ENCODE measurements at places on chromosomes 4 and X.

GRCh38 chr4:2079926-2080325, 20.8 kb downstream of the NAT8L start:
- DNase-seq: no peak

- no peak for DNase-seq
Measured at GRCh38 chr4:25863831-25864418, 1.1 kb upstream of the SEL1L3 start.

DNA sequence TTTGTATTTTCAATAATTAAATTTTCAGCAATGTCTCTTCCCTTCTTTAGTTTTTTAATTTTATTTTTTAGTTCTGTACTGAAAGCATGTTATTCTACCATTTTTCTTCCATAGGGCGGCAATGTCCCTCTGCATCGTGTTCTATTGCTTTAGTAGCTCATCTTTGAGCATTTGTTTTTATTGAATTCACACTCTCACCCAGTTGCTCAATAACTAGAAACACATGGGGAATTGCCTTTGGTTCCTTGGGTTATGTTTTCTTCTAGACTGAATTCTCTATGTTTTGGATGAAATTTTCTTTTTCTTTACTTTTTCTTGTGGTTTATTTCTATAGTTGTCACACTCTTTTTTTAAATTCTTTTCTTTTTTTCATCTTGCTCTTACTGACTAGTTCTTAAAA, 233.8 kb upstream of the LDB2 start:
- DNase-seq: no peak

- DNase-seq: peak; percentile 97
Measured at GRCh38 chr4:16686195-16686594, 212.2 kb downstream of the LDB2 start.

DNA sequence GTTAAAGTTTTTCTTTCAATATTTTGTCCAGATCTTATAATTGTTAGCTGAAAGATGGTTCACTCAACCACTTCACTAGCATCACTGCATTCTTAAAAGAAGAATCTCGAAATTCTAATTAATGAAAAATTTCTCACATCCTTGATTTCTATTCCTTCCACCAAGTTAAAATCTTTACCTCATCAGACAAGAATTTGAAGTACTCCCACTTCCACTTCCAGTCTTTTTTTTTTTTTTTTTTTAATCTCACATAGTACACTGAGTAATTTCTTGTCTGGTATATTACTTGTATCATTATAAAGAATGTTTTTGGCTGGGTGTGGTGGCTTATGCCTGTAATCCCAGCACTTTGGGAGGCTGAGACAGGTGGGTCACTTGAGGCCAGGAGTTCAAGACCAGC, 73.2 kb downstream of the FBXW7 start:
- no peak for DNase-seq

- DNase-seq: no peak
Measured at GRCh38 chr4:78543424-78544125, 8.0 kb upstream of the ANXA3 start.

GRCh38 chr4:48329976-48330375, 11.4 kb upstream of the SLAIN2 start:
- peak; percentile 73 for DNase-seq

DNA sequence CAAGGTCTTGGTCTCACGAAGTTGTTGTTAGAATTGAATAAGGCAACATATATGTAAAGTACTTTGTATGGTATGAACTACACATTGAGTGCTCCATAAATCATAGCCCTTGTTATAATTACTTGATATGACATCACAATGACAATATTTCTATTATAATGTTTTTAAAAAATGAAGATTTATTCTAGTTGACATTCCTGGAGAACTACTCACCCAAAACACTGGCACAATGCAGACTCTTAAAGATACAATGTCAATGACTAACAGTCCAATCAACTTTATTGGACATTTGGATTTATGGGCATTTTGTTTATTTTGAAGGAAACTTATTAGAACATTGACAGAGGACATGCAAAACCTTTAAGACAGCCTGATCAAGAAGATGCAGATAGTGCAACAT, 55.3 kb downstream of the ASB9 start:
- no peak for DNase-seq

- no peak for DNase-seq
Measured at GRCh38 chrX:118520216-118521206, 24.9 kb downstream of the DOCK11 start.

GRCh38 chrX:81537723-81538122, 335.8 kb downstream of the SH3BGRL start:
- no peak for DNase-seq

DNA sequence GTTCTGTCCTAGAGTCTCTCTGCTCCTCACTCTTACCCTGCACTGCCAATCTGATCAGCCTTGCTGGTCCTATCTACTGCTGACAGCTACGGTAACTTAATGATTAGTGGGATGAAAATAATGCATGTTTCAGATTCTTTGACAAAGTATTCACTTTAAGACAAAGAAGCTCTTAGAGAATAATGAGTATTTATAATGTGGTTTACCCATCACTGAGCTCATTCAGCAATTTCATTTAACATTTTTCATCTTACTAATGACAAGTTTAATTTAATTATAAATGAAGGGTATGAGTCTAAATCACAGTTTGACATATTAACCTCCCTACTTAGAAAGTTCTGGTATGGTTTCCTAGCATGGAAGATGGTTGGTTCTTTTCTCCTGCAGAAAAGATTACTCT, 428.2 kb downstream of the ADGRL3 start:
- DNase-seq: no peak

GRCh38 chr4:124743711-124744110, 31.2 kb upstream of the ANKRD50 start:
- DNase-seq: no peak

DNA sequence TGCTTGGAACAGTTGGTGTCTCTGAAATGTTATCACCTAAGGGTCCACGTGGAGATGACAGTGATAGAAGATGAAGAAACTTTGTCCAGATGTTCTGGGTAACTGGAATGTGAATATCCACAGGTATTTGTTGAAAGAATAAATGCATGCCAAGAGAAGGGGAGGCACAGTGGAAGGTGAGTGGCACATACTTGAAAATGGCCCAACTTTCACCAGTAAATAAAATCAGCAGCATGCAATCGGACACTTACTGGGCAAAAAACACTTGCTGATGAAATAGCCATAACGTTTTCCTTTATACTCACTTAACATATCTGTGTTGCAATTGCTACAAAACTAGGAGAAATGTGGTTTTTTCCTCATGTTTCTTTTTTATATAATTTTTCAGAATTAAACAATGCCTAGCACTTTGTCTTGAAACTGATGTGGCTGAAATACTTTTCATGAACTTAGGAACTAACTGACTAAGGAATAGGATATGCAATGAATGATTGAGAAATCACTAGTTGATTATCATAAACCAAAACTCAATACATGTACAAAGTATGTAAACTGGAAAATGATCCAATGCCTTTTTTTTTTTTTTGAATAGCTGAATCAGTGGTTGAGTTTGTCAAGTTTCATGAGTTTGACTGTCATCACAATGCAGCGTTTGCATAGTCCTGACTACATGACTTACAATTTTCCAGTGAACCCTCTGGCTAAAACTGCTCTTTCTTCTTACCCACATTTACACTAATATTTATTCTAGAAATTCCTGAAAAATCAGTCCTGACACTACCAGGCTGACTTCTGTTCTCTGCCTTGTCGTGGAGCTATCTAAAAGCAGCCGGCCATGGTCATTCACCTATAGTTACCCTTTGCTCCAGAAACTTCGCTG, 127.4 kb downstream of the CPE start:
- peak; percentile 22 for DNase-seq

DNA sequence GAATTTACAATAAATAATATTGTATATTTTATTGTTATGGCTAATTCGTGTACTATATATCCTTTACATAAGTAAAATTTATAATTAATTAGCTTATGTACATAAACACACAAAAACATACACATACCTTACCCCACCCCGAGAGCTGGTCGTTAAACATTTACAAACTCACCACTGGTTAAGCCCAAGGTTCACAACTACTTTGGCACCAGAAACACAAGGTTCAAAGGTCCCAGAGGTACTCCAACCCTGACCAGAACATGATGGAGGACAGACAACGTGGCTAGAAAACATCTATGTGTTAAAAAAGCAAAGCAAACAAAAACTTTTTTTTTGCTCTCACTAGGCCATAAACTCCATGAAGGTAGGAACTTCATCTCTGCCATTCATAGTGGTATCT, 37.7 kb downstream of the SLC25A5 start:
- no peak for DNase-seq

GRCh38 chr4:62618042-62618441, 1417.9 kb downstream of the ADGRL3 start:
- no peak for DNase-seq

- no peak for DNase-seq
Measured at GRCh38 chrX:132900633-132901293, 57.7 kb downstream of the HS6ST2 start.

- DNase-seq: no peak
Measured at GRCh38 chr4:46550471-46550870, 160.5 kb upstream of the GABRA2 start.

GRCh38 chr4:23746027-23746426, 143.8 kb downstream of the PPARGC1A start:
- no peak for DNase-seq

DNA sequence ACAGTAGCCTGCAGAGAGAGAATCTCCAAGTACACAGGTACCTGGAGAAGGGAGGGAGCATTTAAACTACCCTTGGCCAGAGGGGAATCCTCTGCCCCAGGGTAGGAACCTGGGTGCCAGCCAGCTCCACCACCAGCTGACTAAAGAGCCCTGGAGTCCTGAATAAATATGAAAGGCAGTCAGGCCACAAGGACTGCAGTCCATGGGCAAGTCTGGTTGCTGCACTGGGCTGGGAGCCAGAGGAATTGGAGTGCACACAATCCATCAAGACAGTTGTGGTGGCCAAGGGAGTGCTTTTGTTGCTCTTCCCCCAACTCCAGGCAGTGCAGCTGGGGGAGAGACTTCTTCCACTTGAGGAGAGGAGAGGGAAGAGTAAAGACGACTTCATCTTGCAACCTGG, 172.5 kb downstream of the HNRNPD start:
- no peak for DNase-seq

- DNase-seq: no peak
Measured at GRCh38 chr4:94256144-94256783, 48.6 kb downstream of the SMARCAD1 start.

- no peak for DNase-seq
Measured at GRCh38 chrX:2694914-2695267, 3.8 kb downstream of the CD99 start.

GRCh38 chrX:67415937-67416336, 127.9 kb upstream of the AR start:
- no peak for DNase-seq

GRCh38 chr4:74473155-74473811, 28.3 kb downstream of the AREG start:
- DNase-seq: peak; percentile 40

GRCh38 chr4:163367651-163368050, 24.0 kb downstream of the NPY5R start:
- no peak for DNase-seq

GRCh38 chr4:106116025-106116424, 200.0 kb downstream of the TBCK start:
- no peak for DNase-seq

- DNase-seq: no peak
Measured at GRCh38 chrX:150509703-150510102, 58.7 kb upstream of the MTM1 start.

- no peak for DNase-seq
Measured at GRCh38 chr4:122533841-122534240, 77.3 kb upstream of the IL2 start.

Data from GM04503 (cell line).